Type B pancreatic cell (in vitro differentiated cells): ENCODE measurements at places on chromosomes 1 and 21. TPM values are rescaled to one million over a fixed set of nuclear protein-coding genes. Genes with fewer than 3 reads are reported as not detected.
A peak's percentile ranks its signal among the peaks of the same experiment; 100 is the strongest.

- DNase-seq: no peak
Measured at GRCh38 chr1:206691604-206692003, 6.9 kb downstream of the MAPKAPK2 start.

GRCh38 chr1:16026723-16027484 lies 5.1 kb downstream of the CLCNKA start:
- no peak for DNase-seq

DNA sequence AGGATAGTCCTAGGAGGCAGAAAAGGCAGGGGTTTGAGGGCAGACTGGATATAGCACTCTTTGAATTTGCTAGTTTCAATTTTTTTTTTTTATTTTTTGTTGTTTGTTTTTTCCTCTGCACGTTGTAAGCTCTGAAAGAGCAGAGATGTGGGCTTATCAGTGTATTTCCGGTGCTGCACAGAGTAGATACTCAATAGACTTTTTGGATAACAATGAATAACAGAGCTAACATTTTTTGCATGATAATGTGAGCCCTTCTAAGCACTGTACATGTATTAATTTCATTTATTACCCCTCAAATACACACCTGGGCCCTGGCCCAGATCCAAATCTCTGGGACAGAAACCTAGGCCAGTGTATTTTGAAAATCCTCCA lies 17.1 kb upstream of the PARP1 start:
- DNase-seq: no peak

- DNase-seq: no peak
Measured at GRCh38 chr1:19028546-19029129, 72.2 kb upstream of the IFFO2 start.

DNA sequence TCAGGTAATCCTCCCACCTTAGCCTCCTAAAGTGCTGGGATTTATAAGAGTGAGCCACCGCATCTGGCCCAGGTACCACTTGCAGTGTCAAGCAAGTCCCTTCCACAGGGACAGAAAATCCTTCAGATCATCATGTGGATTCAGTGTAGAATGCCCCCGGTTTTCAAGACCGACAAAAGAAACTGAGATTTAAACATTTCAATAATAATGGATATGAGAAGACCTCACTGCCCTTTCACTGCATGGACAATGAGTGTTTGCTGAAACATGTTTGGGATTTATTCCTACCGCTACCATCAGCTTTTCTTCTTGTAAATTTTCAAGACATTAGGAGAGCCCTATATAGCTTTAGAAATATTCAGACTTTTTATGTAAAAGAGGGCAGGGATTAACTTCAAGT lies 41.5 kb downstream of the HTR6 start:
- no peak for DNase-seq

DNA sequence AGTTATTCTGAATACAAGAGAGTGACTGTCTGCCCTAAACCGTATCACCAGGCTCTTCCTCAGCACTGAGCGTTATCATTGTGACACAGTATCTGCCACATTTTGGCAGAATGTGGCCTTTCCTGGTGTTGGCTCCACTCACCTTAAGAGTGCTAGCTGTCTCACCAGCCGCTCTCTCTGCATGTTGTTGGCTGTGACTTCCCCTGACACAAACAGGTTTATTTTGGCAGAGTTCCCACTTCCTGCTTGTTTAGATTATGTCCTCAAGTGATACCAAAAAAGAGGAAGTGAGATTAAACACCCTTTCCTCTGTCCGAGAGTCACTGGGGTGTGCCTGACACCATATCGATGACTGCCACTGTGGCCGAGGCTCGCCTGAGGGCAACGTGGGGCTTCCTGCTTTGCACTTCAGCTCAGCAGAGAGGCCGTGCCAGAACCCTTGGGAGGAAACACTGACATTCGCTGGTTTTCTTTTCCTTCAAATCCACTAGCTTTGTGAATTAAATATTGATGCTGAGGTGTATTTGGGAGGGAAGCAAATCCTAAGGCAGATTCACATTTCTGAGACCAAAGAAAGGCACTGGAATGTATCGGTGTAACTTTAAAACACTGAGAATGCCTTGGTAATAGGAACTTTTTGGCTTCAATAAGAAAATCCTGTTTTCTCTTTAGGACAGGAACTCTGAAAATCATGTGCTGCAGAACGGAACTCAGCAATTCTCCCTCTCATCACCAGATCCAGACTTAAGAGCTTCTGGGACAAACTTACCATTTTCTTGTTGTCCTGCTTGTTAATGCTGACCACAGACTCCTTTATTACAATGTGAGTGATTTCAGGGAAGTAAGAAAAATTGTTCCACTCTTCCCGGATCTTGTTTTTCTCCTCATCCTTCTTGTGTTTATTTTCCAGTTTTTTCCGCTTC lies 102.1 kb downstream of the JAK1 start:
- no peak for DNase-seq

DNA sequence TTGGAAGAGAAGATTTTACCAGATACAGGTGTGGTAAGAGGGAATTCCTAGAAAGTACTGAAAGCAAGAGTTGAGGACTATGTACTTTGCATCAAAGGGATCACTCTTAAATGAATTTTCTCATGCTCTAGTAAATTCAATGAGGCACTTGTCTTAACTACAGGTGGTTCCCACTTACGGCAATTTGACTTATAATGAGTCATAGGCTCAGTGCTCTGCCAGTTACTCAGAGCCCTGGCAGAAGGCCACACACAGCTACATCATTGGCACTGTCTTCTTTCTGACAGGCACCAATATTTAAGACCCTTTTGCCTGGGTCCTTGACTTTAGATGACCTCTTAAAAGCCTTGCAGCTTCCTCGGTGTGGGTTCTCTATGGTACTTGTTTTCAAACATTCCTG lies 15.9 kb upstream of the ADAMTS5 start:
- no peak for DNase-seq

DNA sequence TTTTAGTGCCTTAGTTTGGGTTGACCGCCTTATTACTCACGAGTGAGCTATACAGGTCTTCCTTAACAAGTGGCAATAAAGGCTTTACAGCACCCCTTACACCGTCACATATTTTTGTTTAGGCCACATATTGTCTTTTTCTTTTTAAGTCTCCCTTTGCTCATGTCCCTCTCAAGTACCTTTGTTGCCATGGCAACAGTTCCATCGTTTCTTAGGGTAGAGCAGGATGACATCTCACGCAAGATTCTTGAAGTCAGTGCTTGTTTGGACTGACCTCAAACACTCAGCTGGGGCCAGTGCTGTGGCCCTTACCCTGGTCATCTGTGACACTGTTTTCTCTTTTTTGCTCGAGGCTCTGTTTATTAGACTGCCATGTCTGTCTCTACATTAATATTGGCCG lies 69.8 kb downstream of the PBX1 start:
- no peak for DNase-seq

DNA sequence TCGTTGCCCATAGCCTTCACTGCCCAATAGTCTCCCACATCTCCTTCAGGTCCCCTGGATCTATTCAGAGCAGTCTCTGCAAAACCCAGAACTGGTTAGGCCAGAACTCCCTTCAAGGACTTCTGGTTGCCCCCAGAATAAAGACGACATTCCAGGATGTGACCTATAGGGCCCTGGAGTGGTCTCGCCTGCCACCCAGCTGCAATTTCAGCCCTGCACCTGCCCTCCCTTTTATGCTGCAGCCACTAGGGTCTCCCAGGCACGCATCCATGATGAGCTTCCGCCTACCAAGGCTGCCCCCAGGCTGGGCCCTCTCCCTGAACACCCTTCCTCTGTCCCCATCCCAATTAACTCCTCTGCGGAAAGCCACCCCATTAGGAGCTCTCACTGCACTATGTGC lies 7.2 kb upstream of the TSPEAR start:
- DNase-seq: peak; percentile 55

DNA sequence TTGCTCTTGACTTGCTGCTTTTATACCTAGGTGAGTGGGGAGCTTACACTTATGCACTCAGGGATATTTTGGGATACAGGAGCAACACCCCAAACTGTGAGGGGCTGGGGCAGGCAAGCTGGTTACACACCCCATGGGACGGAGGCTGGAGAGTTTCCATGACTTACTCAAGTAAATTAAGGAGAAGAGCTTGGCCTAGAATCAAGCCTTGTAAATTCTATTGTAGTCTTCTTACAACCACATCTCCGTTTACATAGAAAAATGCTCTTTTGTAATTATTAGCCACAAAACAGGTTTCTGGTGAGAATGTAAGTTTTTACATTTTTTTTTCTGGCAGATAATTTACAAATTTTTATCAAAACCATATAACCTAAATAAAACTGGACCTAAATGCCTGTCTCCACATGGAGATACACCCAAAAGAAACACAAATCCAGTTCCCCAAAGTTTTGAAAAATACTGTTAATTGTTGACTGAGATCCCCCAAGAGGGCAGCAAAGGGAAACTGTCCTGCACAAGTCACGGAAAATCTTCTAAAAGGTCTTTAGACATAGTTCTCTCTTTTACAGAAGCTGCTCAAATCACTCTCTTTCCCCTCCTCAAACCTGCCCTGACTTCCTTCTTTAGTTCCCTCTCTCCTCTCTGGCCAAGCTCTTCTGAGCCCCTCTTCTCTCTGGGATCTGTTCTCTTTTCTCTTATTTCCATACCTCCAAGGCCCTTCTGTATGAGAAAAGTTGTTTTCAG lies 134.0 kb downstream of the HIVEP3 start:
- no peak for DNase-seq

DNA sequence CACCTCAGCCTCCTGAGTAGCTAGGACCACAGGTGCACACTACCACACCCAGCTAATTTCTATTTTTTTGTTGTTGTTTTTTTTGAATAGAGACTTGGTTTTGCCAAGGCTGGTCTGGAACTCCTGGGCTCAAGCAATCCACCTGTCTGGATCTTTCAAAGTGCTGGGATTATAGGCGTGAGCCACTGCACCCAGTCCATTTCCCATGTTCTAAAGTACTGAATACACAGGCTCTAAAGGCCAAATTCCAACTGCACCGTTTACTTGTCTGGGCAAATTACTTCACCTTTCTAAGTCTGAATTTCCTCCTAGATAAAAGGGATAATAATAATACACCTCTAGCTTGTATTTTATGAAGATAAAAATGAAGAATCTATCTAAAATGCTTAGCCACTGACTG lies 39.6 kb downstream of the FRRS1 start:
- DNase-seq: no peak

DNA sequence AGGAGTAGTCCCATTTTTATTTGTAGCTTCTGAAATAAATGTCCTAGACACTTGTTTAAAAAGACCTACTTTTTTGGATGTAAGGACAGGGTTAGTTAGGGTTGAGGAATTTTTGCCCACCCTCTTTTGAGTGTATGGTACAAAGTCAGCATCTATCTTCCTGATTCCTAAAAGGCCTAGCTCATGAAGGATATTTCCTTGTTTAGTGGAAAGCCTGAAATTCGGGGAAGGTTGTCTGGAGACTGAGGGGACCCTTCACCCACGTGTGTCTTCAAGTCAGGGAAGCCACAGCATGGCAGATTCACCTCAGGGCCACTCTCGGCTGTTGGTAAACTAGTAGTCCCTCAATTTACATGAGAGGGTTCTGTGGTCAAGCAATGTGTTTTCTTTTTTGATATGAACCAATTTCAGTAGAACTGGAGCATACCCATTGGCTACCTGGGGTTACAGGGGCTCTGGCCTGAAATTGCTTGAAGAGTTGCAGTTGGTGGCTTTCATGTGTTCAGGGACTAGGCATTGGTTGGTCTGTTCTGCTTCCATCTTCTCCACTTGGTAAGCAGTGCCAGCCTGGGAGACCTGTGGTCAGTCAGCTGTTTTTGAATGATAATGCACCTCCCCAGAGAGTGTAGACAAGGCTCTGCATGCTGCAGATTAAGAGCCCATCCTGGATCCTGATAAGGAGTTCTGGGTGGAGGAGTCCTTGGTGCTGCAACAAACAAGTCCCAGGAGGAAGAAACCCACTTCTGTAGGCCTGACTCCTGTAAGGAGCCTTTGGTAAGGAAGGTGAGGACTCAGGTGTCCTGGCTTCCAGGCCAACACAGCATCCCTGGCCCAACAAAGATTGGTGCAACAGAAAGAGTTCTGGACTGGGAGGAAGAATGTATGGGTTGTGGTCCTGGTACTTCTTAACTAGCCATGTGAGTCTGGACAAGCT lies 6.3 kb downstream of the BTG2 start:
- DNase-seq: no peak

GRCh38 chr1:244346972-244347618 lies 104.6 kb downstream of the ADSS2 start:
- no peak for DNase-seq

DNA sequence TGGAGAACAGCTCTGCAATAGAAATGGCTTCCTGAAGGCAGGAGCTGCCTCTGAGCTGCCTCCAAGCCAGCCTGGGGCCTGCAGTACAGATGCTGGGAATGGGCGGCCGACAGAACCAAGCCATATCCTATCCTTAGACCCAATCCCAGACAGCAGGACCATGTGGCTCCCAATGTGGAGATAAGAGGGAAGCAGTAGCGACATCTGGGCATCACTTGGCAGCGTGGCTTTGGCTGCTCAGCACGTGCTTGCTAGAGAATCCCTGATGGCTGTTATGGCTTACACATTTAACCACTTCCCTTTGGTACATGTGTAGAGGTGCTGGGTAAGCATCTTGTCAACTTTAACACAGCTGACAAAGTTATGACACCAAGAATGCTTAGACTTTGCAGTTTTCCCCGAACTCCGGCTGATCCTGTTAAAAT lies 87.7 kb downstream of the MAN1C1 start:
- DNase-seq: no peak

DNA sequence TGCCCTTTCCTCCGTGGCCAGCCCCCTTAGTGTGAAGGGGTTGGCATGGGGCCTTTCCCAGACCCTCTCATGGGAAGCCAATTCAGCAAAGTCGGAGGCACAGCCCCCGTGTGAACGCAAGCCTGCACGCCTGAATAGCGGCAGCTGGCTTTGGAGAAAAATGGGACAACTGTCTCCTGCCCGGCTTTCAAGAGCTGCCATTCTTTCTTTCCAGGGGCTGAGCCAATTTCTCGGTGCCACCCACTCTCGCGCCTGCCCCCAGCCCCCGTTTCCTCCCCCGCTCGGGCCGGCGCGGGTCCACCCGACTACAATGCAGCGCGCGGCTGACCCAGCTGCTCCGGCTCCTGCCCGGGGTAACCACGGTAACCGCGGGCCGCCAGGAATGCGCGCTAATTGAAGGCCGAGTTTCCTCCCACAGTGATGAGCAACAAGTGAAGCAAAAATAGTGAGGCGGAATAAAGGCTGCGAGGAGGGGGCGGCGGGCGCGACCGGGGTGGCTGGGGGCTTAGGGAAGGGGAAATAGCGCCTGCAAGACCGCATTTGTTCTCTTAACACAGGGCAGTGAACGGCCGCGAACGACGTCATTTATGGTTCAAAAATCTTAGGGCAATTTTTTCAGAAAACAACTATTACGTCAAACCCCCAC lies 27.8 kb downstream of the ILDR2 start:
- peak; percentile 84 for DNase-seq

- no peak for DNase-seq
Measured at GRCh38 chr1:242854466-242854865, 330.0 kb upstream of the PLD5 start.

GRCh38 chr1:17045150-17045549 lies 8.7 kb downstream of the SDHB start:
- DNase-seq: no peak

- DNase-seq: no peak
Measured at GRCh38 chr1:83318366-83318765, 680.6 kb downstream of the TTLL7 start.

GRCh38 chr1:33370301-33370700 lies 49.4 kb upstream of the A3GALT2 start:
- DNase-seq: no peak

The FAM177B gene
- total RNA-seq: 0.34 and 0.36 TPM in 2 replicates

The LRRC41 gene
- total RNA-seq: 85.6 and 89.9 TPM in 2 replicates

The AMY2B gene
- 7.0 and 7.5 TPM in 2 replicates for total RNA-seq

The KCNJ9 gene
- total RNA-seq: not detected in 2 replicates

The DNM3 gene
- total RNA-seq: 1.2 and 2.1 TPM in 2 replicates

The MMP23B gene
- total RNA-seq: 2.2 and 6.8 TPM in 2 replicates

The KRTAP21-3 gene
- total RNA-seq: not detected in 2 replicates
